Stimulated activated memory B cell treated with anti-CD40 and anti-IgM and Interleukin-4, amounts not matched to agents 10 μg/mL and 1 μg/mL and 100 μg/mL, for 72 hours (primary cell): ENCODE measurements at places on chromosomes 13 and 19.

DNA sequence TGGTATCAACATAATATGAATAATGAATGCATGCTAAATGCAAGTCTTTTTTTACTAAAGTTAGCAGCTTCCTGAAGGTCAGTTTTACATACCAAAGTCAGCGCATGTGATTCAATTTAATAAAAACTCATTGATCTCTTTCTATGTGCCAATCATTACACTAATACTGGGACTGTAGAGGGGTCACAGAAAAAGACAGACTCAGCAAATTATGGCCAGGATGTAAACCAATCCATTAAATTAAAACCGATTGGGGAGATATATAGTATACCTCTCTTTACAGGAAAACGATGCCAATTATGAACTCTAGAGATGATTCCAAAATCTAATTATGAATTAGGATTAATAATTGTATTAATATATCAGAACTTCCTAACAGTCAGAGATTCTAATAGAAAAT is 624.4 kb upstream of the PCDH20 start:
- H3K27ac ChIP-seq, result no peak overlapping the region
- H3K4me1 ChIP-seq, result no peaks in the 10 kb centered on the region
- H3K36me3 ChIP-seq, result no peaks in the 10 kb centered on the region
- H3K27me3 ChIP-seq, result no peaks in the 10 kb centered on the region

- no peak for ATAC-seq
- no peaks in the 10 kb centered on the region for H3K4me1 ChIP-seq
- H3K36me3 ChIP-seq, result no peaks in the 10 kb centered on the region
- no peak overlapping the region for H3K27ac ChIP-seq
- H3K4me3 ChIP-seq, result no peak overlapping the region
Observed at GRCh38 chr13:42644841-42645240, 70.9 kb downstream of the TNFSF11 start.

DNA sequence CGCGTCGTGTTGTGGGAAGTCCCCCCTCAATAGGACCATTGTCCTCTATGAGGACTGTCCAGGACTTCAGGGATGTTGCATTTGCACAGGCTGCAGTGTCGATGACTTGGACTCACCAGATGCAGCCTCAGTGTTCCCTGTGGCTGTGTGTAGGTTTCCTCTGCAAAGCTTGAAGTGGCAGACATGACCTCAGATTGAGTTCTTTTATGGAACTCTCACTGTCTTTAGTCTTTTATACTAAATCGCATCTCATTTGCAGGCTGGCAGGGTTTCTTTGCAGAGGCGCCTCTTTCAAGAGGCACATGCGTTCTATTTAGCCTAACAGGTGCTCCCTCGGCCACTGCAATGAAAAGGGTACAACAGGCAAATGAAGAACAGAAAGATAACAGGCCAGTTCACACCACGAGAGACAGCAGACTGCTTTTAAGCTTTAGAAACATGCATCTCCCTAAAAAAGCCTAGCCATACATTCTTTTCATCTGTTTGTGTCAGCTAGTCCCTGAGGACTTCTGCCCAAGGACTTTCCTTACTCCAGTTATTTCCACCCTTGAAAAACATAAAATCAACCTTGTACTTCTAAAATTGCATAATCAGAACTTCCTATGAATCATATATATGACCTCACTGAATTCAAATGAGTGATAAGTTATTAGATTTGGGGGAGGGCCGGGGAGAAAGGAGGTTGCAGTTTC is 118.4 kb downstream of the RAB20 start:
- no peak for ATAC-seq
- H3K36me3 ChIP-seq, result no peaks in the 10 kb centered on the region
- no peak overlapping the region for H3K27ac ChIP-seq
- peaks cover 26% of the 10 kb centered on the region for H3K27me3 ChIP-seq
- peaks cover 42% of the 10 kb centered on the region for H3K4me1 ChIP-seq
- no peak overlapping the region for H3K4me3 ChIP-seq

DNA sequence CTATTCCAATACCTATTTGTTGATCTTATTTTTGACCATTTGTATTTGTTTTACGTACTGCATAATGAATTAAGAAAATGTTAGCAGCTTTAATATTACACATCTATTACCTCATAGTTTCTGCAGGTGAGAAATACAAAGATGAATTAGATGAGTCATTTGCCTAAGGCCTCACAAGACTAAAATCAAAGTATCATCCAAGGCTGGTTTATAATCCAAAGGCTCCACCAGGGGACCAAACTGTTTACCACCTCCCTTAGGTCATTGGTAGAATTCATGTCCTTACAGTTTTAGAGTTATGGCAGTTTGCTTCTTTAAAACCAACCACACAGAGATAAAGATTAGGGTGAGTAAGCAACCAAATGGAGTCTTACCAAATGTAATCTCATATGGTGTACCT is 848.1 kb downstream of the SLITRK6 start:
- H3K4me3 ChIP-seq, result no peak overlapping the region
- H3K27ac ChIP-seq, result no peak overlapping the region
- H3K27me3 ChIP-seq, result no peaks in the 10 kb centered on the region
- H3K36me3 ChIP-seq, result no peaks in the 10 kb centered on the region

DNA sequence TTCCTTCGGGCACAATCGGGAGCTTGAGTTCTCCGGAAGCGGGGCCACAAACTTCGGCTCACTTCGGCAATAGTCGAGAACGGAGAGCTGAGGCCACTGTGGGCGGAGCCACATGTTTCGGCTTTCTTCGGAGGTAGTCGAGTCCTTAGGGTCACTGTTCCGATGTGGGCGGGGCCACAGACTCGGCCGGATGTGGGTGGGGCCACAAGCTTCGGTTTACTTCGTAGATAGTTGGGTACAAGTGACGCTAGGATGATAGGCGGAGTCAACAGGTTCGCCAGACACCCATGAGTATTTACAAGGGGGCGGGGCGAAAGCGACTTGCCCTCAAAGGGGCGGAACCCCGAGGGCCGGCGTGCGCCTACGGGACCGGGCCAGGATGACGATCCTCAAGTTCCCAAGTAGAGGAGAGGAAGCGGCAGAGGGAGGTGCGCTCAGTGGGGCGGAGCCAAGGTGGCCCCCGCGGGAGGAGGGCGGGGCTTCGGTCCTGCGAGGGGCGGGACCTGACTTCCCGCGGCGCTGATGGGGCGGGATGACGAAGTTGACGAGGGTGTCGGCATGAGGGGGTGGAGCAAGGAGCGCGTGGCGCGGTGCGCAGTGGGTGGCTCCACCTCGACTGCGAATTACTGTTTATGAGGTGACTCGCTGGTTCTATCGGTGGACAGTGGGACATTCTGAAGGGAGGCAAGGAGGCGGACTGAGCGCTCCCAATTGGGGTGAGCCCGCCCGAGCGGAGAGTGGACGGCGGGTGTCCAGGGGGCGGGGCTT is 539 bp upstream of the MBOAT7 start:
- H3K4me1 ChIP-seq, result peaks cover 42% of the 10 kb centered on the region
- peak overlapping the region; percentile 87 for H3K4me3 ChIP-seq
- ATAC-seq, result peak; percentile 79
- no peaks in the 10 kb centered on the region for H3K27me3 ChIP-seq
